ENCODE measurements at places on chromosomes 7 and 10.

DNA sequence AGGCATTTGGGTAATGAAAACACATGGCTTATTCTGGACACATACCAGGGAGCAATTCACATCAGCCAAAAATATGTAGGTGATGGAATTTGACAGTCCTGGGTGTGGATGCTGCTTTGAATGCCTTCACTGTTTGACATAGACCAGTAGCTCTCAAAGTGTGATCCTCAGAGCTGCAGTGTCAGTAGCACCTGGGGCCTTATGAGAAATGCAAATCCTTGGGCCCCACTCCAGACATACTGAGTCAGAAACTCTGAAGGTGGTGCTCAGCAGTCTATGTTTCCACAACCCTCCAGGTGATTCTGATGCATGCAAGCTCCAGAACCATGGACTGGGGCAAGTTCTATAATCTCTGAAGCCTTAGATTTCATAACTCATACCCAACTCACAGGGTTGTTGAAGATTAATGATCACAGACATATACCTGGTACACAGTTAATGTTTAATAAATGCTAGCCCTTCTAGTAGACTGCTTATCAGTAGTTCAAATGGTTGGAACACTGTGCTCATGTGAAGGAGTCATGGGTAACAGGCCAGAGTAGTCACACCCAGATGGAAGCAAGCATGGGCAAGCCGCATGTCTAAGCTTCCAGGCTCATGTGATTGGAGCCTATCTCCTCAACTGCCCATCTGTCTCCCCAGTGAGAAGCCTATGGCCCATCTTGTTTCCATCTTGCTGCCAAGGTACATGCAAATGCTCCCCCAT lies 715.7 kb downstream of the GRID1 start:
- DNase-seq: no peak

DNA sequence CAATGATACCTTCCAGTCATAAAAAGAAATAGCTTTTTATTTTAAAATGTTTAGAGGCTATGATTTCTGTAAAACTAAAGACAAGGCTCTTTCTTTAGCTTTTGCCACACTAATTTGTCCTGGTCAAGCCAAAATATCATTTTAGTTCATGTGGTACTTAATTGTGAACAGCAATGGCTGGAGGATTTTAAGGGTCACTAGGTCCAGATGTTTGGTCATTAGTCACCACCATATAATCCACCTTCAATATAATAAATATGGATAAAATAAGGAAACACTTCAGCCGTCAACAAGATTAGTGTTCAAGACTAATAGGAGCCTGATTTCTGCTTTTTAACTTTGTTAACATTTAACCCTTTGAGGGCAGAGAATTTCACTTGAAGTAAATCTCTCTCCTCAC lies 50.0 kb upstream of the HGF start:
- no peak for DNase-seq

DNA sequence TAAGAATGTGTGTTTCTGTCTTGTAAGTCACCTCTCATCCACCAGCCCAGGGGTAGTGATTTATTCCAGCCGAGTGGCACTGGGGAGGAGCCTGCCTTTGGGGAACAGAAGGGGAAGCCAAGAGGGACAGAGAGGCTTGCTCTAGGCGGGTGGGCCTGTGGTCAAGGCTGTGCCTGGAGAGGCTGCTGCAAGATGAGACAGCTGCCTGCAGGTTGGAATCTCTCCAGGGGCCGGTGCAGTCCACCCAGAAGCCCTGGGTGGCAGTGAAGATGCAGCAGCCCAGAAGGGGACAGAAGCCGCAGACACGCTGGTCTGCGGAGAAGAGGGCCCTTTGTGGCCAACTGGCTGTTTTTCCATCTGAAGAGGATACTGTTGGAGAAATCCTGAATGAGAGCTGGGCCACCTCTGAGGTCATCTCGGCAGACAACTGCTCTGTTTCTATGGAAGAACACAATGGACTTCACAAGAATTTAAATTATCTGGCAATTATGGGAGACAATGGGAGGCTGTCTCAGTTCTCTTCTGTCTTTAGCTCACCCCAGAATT lies 175.7 kb downstream of the GFRA1 start:
- no peak for DNase-seq

DNA sequence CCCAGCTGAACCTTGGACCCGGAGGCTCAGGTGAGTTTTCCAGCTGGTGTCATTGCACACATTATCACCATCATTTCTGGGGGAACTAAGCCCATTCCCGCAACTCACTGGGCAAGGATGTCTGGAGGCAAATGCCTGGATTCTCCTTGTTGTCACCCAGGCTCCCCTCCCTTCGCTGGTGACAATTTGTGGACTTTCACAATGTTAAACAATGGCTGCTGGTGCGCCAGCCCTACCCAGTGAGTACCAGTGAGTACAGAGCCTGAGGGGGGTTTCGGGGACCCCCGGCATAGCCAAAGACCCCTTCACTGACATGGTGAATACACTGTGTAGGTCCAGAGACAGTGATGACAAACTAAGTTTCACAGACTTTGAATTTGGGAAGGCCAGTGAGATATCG lies 189.2 kb downstream of the ADARB2 start:
- DNase-seq: no peak

GRCh38 chr7:22677680-22678079 lies 49.3 kb upstream of the IL6 start:
- no peak for DNase-seq

DNA sequence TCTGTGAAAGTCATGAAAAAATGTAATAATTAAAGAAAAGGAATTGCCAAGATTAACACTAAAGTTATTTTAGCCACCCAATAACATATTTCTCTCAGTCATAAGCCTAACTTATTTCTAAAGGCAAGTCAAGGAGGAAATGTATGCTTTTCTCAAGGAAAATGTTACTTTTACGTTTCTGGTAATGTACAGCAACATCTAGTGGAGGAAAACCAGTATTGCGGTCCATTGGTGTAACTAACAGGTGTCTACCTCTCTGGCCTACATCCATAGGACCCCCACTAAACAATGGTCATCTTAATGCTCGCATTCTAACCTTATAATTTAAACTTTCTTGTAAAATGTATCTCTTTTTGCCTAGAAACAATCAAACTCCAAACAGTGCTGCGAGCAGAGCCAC lies 437.5 kb downstream of the KIF20B start:
- DNase-seq: no peak

DNA sequence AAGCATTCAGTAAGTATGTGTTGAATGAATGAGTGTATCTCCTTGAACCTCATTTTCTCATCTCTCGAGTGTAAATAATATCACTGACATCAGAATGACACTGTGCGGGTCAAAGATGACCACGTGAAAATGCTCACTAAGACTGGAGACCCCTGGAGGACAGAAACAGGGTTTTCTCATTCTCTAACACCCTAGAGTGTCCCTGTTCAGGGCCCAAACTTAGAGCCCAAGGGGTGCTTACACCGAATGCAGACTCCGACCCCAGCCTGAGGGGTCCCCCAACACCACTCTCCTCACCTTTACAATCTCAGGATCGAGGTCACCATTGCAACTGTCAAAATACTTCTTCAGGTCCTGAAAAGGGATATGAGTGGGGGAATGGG lies 1.4 kb downstream of the CDK5 start:
- no peak for DNase-seq

DNA sequence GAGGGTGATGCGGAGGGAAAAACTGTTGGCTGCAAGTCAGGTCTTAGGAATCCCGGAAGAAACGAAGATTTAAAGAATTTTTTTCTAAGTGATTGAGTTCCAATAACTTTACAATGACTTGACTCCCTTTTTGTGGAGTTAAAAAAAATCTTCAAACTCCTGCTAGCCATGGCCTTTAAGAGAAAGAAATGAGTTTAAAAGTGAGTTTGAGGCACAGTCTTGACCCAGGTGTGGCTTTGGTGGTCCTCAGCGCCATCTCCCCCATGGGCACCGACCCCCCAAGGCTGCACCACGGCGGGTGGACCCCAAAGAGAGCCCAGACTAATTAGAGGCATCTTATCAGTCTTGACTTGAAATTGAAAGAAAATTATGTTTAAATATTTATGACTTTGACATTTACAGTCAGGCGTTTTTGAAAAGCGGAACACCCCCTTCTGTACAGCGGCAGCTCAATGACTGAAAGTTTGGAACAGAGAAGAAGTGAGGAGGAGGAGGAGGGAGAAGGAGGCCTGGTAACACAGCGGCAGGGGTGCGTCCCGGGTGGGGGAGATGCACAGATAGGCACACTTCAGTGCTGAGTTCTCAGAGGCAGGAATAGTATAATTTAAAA lies 349.6 kb downstream of the DNAJB6 start:
- no peak for DNase-seq

- no peak for DNase-seq
These were observed 97.6 kb upstream of the DGKB start for GRCh38 chr7:15000157-15000556.

GRCh38 chr7:139635526-139636302 lies 112.2 kb downstream of the CLEC2L start:
- no peak for DNase-seq
